ENCODE measurements at places on chromosomes 3 and 15.

GRCh38 chr3:39038165-39038564 lies 13.6 kb downstream of the SCN11A start:
- DNase-seq = peak; percentile 17

- DNase-seq = peak; percentile 55
Measured at GRCh38 chr15:40108061-40108854, 421 bp downstream of the BMF start.

GRCh38 chr15:72585476-72586058 lies 68.9 kb upstream of the GOLGA6B start:
- peak; percentile 51 for DNase-seq

DNA sequence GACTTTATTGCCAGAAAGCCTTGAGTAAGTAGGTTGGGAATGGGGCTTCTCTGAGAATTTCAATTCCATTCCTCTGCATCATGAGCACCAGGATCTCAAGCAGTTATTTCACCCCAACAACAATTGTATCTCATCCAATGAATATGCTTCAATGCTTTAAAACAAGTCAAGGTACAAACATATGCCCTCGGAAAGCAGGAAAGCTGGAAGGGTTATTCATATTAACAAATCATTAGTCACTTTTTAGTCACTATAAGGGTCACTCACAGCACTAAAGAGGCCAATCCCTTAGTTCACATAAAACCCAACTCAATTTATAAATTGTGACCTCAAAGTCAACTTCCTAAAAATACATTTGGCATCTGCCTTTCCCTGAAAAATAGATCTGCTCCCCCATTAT lies 16.2 kb downstream of the MB21D2 start:
- peak; percentile 72 for DNase-seq

GRCh38 chr3:4748701-4749378 lies 230.4 kb upstream of the BHLHE40 start:
- DNase-seq = no peak

GRCh38 chr3:62203152-62203551 lies 170.2 kb downstream of the FEZF2 start:
- DNase-seq = no peak
